Activated CD4-positive, alpha-beta T cell treated with anti-CD3 and anti-CD28 coated beads, Interleukin-2, amount 50 U/mL, for 4 hours (primary cell): ENCODE measurements at places on chromosomes 3 and 15.

GRCh38 chr3:102307442-102307841, 127.4 kb upstream of the ZPLD1 start:
- DNase-seq, result no peak

GRCh38 chr15:81633889-81634288, 259.9 kb upstream of the TMC3 start:
- no peak for DNase-seq

- no peak for DNase-seq
These were observed 138.9 kb downstream of the APBA2 start for GRCh38 chr15:29024662-29025061.

- DNase-seq, result no peak
These were observed 2.3 kb downstream of the PPCDC start for GRCh38 chr15:75025548-75026260.

DNA sequence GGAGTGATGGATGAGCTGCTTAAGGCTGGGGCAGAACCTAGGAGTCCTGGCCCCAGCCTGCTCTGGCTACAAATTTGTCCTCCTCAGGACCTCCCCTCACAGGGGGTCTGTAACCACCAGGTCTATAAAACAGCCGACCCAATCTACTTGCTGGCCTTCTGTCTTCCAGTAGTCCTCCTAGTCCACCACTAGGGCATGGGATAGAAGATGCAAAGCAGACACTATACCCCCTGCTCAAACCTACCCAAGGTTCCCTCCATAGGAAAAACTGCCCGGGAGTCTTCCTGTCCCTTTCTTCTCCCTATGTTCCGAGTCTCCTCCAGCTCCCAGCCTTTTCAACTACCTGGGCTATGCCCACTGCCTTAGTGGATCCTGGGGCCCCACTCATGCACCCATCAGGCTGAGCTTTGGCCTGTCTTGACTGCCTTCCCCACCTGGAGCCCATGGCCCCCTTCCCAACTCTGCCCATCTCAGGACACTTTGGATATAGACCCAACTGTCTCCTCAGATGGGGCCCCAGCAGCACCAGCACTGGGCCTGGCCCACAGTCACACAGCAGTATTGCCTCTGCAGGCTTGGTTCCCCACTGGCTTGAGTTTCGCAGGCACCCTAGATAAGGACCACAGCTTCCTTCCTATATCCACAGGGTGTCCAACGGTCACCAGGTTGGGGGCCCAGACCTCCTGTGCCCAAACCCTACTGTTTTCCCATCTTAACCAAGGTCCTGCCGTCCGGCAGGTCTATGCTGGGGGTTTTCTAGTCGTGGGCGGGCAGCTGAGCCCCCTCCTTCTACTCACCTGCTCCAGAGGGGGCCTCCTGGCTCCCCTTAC, 1.1 kb downstream of the HYAL3 start:
- DNase-seq, result no peak

DNA sequence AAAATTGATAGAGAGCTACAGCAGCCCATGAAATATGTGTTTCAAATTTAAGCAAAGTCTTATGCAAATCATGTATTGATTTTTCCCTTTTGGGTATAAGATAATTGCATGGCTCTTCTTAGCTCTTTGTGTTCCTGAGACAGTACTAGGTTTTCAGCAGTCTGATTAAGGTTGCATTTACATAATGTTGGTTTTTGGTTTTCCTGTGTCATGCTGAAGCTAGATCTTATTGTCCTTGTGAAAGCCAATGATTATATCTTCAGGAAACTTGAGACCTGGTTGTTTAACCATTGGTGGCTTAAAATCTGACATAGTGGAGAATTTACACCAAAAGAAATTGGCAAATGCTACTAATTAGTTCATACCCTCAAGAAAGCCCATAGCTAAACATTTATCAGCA, 392.6 kb downstream of the ZPLD1 start:
- no peak for DNase-seq

DNA sequence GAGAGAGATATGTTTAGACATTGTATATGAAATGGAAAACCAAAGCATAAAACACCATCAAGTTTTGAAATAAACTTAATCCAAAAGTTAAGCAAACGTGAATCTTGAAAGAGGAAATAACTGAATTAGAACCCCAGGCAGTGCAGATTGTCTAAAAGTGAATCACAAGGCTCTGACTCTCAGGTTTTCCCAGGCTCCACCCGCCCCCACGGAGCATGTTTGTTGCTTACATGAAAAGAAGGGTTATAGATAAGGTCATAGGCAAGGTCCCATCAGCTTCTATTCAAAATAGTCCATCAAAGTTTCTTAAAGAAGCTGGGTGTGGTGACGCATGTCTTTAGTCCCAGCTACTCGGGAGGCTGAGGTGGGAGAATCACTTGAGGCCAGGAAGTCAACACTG, 29.0 kb upstream of the SLMAP start:
- no peak for DNase-seq

GRCh38 chr3:105399611-105400010, 32.9 kb downstream of the ALCAM start:
- DNase-seq, result no peak

DNA sequence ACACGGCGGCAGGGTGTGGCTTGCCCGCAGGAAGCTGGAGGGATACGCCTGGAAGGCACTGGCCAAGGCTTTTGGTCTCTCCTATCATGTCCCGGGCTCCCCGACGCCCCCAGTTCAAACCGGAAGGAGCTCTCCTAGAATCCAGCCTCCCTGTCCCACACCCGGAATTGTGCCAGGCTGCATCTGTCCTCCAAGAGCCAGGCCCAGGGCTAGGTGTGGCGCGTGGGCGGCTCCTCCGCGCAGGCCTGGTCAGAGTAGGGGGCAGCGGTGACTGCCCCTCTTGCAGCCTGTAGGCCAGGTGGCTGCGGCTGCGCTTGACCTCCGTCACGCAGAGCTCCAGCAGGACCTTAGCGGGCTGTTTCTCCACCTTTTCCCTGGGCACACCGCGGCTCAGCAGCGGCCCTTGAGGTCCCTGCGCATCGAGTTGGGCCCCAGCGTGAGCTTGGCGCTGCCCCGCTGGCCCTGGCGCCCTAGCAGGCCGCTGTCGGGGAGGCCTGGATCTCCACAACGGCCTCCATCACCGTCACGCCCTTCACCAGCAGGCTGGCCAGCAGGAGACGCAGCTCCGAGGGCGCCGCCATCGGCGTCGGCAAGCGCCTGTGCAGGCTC, 15.9 kb upstream of the SIAH2 start:
- DNase-seq, result no peak

- DNase-seq, result no peak
These were observed 46.9 kb downstream of the GADL1 start for GRCh38 chr3:30847592-30847991.

GRCh38 chr3:118987477-118987876, 47.2 kb downstream of the IGSF11 start:
- no peak for DNase-seq

GRCh38 chr3:186057594-186057993, 51.3 kb downstream of the ETV5 start:
- no peak for DNase-seq

DNA sequence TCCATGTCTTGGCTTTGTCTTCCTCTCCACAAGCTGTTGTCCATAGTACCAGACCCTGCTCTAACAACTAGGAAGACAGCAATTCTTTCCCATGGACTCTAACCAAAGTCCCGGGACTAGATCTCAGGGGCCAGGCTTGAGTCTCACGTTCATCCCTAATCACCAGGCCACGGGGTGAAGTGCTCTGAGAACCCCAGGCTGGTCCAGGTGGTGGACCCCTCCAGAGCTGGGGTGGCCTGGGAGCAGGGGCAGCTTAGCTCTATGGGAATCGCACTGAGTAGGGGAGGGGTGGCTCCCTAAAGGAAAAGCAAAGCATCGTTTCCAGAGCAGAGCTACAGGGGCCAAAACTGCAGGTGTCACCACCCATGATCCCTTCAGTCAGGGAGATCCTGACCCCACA, 150.9 kb downstream of the TPRA1 start:
- DNase-seq, result no peak

DNA sequence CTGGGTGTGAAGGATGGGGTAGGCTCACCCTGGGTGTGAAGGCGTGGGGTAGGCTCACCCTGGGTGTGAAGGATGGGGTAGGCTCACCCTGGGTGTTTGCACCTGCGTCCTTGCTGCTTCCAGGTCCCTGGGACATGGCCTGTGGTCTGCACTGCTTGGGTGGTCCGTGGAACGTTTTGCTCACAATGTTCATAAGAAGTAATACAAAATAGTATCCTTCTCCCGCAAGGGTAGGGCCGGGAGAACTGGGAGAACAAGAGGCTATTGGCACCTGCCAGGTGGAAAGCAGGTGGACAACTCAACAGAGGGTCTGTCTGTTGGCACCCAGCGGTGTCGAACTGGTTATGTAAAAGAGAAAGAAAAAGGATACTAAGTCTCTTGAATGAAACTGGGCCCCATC, 17.0 kb upstream of the PCSK6 start:
- DNase-seq, result no peak

DNA sequence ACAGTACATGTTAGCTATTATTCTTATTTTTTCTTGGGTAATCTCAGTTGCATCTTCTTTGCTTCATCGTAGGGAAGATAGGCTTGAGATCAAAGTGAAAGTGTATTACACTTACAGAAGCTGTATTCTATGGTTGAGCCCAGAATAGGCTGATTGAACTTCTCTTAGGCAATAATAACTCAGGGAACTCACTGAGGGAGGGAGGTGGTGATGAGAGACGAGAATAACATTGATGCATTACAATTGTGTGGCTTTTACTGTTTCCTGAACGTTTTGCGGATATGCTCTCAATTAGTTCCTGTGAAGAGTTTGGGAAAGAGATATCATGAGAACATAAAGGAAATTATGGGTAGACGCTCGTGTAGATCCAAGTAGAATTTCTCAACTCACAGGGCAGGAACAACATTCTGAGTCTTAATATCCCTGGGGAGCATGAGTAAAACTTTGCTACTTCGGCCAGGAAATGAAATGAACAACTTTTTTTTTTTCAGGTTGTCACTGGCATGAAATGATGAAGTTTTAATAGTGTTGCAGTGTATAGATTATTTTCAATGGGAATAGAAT, 302.2 kb downstream of the TUSC7 start:
- no peak for DNase-seq

GRCh38 chr15:76776480-76776879, 128.7 kb downstream of the SCAPER start:
- no peak for DNase-seq

GRCh38 chr3:162111861-162112260, 615.3 kb downstream of the OTOL1 start:
- DNase-seq, result no peak

- no peak for DNase-seq
These were observed 31.6 kb downstream of the BDH1 start for GRCh38 chr3:197524128-197524527.

GRCh38 chr15:95919460-95919859, 411.0 kb upstream of the NR2F2 start:
- no peak for DNase-seq

DNA sequence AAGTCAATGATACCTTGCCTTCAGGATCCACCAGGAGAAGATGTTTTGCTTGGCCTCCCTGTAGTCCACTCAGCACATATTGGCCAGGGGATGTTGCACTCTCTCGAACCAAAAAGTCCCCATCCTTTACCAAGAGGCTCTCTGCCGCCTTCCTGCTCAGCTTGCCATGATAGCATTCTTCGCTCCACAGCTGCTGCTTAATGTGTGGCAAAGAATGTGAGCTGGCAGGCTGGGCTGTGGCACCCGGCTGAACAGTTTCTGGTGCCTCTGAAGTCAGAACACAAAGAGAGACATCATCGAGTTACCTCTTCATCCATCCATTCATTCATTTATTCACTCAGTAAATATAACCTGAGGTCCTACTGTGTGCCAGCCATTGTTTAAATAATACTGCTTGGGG, 23.9 kb upstream of the CEP152 start:
- DNase-seq, result no peak

DNA sequence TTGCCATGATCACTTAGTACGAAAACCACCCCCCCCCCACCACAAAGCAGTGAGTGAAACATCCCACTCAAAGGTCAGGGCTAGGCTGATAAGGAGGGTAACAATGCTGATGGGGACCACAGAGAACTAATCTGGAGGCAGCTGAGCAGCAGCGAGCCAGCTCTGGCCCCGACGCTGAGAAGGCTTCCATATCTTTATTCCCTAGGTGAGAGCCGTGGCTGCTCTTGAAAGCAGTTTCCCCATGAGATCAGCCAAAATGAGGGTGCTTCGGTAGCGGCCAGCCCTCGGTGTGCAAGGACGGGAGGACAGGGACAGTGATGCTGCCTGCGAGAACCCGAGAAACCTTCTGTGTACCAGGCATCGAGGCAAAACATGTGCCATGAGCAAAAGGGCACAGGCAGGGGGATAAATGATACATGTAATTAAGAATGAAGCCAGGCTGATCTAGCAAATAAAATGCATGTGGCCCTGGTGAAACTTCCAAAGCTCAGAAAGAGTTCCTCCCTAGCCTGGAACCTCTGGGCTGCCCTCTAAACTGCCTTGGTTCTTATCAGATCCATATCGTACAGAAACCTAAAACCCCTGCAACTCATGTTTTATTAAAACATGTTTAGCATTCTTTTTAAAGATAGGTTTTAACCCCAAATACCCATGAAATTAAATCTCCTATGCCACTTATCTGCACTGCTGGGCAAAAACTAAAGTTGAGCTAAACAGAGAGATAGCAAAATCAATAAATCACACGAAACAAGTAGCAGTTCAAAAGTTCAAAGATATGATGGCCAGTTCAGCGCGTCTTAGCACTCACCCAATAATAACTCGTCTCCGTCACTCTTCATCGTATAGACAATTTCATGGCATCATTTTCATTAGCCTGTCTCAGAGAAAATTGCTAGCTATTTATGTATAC, 337.3 kb downstream of the FOXP1 start:
- no peak for DNase-seq

DNA sequence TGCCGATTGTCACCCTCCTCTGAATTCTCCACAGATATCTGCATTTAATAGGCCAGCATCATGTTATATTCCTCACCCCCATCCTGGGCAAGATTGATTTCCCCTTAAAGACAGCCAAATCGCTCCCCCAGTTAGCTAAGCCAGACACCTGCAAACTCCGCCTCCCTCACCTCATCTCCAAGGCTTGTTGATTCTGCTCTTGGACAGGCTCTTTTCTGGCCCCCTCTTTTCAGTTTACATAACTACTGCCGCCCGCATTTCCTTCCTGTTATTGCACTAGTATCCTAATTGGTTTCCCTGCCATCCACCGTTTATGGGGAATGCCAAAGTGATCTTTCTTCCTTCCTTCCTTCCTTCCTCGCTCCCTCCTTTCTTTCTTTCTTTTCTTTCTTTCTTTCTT, 214.7 kb upstream of the MRPL3 start:
- DNase-seq, result no peak

DNA sequence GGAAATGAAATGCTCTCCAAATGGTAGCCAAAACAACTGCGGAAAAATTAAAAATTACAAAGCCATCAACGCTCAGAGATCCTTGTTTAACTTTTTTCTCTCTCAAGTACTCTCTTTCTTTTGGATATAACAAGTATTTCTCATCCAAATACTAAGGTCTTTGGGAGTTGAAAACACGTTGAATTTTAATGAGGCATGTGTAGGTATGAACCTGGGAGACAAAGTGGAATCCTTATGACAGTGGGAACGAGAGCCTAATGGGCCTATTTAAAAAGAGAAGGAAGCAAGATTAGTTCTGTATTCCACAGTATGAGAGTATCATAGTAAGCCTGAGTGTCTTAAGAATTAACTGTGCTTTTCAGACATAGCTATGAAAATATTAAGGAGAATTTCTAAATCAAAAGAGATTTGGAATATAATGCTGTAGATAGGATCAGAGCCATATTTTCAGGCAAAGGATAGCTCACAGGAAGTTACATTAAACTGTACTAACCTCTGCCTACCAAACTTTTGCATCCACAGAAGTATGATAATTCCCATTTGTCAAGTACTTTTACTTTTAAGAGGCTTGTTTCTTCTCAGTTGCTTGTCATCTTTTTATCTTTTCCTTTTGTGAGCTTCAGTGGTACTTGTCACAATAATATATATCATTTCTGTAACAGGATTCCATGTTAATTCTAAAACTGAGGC, 759 bp downstream of the CD96 start:
- DNase-seq, result no peak

GRCh38 chr15:40499931-40500330, 29.1 kb downstream of the CHST14 start:
- DNase-seq, result no peak
